Amygdala (tissue), 56 donors: ENCODE measurements at places on chromosomes 11 and 22.

- no peak for DNase-seq
These were observed 229.2 kb upstream of the MTNR1B start for GRCh38 chr11:92740276-92740675.

DNA sequence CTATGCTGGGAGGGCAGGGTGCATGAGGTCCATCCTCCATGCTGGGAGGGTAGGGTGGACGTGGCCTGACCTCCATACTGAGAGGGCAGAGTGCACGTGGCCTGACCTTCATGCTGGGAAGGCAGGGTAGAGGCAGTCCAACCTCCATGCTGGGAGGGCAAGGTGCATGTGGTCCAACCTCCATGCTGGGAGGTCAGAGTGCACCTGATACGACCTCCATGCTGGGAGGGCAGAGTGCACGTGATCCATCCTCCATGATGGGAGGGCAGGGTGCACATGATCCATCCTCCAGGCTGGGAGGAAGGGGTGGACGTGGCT, 622.2 kb downstream of the BRD1 start:
- DNase-seq, result no peak

- no peak for DNase-seq
These were observed 30.3 kb upstream of the MMP13 start for GRCh38 chr11:102985850-102986249.

DNA sequence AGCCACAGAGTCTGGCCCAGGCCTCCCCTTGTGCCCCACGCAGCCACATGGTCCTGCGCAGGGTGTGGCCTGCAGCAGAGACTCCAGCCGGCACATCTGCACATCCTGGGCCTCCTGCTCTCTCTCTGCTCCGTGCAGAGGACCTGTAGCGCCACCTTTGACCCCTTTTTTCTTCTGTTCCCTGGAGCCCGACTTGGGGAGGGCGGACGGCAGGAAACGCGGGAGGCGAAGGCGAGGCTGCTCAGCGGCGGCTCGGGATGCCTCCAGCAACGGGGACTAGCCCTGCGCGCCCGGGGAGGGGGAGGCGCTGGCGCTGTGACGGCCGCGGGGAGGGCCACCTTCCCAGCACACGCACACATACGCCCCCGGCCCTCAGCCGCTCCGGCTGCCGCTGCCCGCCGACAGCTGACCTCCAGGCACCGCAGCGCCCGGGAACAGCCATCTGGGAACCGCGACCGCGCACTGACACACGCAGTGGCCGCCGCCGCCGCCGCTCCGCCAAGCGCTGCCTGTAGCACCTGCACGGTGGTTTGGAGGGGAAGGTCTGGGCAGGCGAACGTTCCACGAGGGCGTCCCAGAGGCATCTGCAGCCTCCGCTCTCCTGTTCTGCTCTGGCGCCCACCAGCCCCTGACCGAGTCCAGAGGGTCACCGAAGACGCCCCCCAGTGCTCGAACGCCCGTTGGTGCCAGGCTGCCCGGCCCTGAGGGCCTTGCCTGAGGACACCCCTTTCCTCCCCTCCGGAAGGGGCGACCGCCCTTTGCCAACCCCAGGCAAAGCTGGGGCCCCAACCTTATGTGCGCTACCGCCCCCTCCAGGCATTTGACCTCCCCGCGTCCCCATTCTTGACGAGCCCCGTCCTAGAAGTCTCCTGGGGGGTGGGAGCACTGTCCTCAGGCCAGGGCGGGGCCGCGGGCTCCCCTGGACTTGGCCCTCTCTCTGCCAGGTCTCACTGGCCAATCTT, 16.9 kb upstream of the C22orf42 start:
- DNase-seq, result no peak

- DNase-seq, result no peak
These were observed 34.2 kb downstream of the SHISA8 start for GRCh38 chr22:41880653-41881052.

DNA sequence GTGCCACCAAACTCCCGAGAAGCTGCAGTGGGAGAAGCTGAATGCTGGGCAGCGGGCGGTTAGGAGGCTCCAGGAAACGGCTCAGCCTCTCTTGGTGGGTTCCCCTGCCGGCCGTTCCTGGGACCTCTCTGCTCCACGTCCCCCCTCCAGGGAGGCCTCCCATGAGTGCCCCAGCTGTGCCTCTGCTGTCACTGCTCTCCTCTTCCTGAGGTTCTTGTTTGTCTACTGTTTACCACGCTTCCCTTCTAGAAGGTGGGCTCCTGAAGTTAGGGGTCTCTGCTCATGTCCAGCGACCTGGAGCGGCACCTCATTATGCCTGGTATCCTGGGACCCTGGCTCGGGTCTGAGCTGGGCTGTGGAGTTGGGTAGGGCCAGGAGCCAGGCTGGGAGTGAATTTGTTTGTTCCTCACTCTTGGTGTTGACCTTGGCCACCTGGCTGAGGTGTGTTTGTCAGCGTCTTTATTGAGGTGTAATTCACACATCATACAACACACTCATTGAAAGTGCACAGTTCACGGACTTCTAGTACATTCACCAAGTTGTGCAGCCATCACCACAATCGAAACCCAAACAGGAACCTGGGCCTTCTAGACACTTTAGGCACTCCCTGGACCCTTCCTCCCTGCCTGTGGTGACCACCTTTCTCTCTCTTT, 37.8 kb upstream of the GRAMD4 start:
- DNase-seq, result no peak

DNA sequence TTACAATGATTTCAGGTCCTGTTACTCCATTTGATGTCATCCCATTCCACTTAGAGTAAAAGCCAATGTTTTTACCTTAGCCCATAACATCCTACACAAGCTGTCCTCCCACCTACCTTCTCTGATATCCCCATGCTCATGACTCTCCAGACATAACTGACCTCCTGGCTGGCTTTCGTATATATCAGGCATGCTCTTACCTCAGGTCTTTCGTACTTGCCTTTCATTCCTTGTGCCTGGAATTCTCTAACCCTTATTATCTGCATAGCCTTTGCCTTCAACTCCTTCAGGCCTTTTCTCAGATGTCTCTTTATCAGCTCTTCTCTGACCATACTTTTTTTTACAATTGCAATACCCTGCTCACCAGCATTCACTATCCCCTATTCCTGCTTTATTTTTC, 10.3 kb upstream of the CYB5R2 start:
- no peak for DNase-seq

DNA sequence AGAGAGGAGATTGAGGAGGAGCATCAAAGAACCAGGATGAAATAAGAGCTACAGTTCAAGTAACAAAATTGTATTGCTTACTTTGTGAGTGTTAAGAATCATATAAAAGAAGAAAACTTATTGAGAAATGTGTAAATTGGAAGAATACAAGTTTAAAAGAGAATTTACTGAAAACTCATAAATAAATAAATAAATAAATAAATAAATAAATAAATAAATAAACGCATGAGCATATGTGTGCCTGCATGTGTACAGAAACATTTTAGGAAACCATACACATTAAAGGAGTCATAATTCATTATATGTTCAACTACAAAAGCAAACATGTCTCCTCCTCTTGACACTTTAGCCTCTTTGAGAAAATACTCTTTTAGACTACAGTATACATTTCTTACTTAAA, 42.6 kb downstream of the CNTN5 start:
- no peak for DNase-seq
